Kasumi-1 (cell line): ENCODE measurements at places on chromosomes 2 and 18.
A peak's percentile ranks its signal among the peaks of the same experiment; 100 is the strongest.

GRCh38 chr2:160484859-160485520 is 8.6 kb downstream of the RBMS1 start:
- no peak for DNase-seq

GRCh38 chr2:16978301-16978700 is 312.7 kb upstream of the CYRIA start:
- no peak for DNase-seq

- DNase-seq = no peak
Measured at GRCh38 chr2:124530203-124530602, 505.1 kb downstream of the CNTNAP5 start.

DNA sequence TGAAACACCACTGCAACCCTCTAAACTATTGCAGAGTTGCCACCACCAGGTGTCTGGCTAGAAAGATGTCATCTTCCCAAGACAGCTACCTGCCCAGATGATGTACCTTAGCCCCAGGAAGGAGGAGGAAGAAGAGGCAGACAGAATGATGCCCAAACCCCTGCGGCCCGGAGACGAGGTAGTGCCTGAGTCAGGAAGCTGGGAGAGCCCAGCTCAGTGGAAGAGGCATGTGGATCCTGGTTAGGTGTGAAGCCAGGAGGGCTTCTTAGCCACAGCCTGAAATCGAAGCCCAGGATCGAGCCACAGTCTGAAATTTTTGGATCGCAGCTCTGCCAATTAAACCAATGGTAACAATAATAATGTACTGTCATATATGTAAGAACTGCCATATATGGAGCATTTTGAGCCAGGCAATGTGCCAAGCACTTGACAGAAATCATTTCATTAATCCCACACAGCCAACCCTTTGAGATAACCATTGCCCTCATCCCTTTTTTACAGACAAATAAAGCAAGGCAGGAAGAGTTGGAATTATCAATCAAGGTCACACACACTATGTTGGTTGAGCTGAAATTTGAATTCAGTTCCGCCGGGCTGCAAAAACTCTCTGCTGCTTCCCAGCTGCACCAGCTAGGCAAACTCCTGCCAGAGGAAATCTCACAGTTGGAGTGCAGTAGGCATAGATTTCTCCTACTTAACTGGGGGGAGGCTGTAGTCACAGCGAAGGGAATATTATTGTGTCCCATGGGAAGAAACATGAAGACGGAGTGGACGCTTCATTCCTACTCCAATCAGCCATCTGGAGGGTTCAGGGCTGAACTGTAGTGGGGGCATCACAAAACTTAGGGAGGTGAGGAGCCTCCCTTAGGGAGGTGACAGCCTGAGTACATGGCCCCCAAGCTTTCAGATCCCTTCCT is 19.4 kb upstream of the CYP1B1 start:
- no peak for DNase-seq

DNA sequence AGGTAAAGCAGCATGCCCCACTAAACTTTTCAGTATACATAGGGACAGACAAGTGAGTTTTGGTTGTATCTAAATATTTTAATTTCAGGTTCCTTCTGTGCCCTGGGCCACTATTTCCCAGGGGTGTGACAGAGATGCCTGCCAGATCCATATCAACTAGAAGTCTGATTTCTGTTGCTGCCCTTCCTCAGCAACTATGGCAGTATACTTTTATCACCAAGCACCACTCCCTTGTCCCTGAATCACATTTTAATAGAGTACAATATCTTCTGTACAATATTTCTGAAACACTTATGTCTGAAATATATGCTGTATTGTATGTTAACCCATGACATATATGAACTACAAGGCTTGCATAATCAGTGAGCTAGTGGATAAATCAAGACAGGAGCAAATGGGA is 117.6 kb downstream of the HIBCH start:
- no peak for DNase-seq

- DNase-seq = no peak
Measured at GRCh38 chr2:29787473-29788465, 133.6 kb downstream of the ALK start.

- DNase-seq = no peak
Measured at GRCh38 chr2:138948070-138948539, 167.9 kb upstream of the NXPH2 start.

GRCh38 chr18:10923551-10924070 is 225.8 kb downstream of the PIEZO2 start:
- DNase-seq = no peak

DNA sequence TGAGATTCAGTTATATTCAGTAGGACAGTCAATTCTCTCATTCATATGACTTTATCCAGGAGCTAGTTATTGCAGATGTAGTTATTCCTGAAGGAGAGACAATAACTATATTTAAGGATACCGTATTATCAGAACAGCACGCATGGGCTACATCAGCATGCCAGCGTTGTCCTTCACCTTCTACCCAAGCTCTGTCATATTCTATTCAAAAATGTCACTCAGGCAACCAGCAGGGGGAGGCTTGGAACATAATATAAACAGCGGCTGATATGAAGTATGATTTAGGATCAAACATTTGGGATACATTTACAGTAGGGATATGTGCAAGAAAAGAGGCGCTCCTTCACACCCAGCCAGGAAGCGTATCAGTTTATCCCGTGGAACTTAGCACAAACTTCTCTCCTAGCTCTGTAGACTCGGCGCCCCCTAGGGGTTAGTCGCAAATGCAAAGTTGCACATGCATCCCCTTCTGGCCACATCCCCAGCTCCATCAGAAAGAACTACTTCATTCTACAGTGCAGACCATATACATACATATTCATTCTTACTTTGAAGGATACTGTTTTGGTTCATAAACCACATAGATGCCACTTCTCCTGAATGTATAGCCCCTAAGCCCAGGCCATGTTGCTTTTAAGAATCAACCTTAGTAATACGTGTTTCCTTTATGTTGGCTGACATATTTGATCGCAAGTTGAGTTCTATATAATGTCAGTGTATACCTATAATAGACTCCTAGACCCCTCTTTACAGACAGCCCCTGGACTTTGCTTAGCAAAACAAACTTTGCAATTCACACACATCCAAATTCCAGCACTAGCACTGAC is 759.4 kb downstream of the ADCYAP1 start:
- peak; percentile 83 for DNase-seq

DNA sequence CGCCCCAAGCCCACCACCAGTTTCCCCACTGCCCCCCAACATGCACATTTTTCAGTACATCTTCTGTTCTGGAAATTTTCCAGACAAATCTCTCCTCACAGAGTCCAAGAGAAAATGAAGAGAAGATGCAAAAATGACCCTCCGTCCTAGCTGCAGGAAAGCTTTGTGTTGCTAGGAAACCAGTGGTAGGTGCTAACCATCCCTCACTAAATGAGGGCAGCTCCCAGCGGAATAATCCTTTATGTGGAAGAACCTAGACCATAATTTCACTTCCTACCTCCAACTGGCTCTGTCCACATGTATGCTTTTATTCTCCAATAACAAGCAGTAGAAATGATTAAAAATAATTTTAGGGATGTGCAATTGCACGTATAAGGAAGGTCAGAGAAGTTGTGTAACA is 311.9 kb upstream of the EPHA4 start:
- no peak for DNase-seq

GRCh38 chr2:13066676-13067075 is 349.9 kb downstream of the TRIB2 start:
- DNase-seq = no peak

- no peak for DNase-seq
Measured at GRCh38 chr2:22904126-22904684, 480.8 kb upstream of the KLHL29 start.

DNA sequence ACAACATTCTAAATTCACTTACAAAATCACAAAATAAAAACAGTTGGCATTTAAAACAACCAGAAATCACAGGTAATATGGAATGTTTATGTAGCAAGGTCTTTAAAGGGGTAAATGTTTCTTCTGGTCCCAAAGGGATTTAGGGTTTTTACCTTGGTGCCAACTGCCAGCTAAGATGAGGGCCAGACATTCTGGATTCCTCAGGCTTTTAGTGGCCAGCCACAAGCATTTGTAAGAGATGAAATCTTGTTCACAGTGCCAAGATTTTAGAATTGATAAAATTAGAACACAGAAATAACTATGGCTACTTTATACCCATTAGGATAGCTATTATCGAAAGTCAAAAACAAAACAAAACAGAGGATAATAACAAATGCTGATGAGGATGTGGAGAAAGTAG is 60.4 kb upstream of the CDKL4 start:
- DNase-seq = no peak

GRCh38 chr2:239118675-239119211 is 270.9 kb downstream of the TWIST2 start:
- DNase-seq = no peak

- peak; percentile 16 for DNase-seq
Measured at GRCh38 chr2:238240757-238241711, 1.2 kb upstream of the HES6 start.

GRCh38 chr2:186130748-186131641 is 355.1 kb upstream of the ZC3H15 start:
- DNase-seq = no peak

GRCh38 chr2:68714866-68715265 is 19.7 kb upstream of the ARHGAP25 start:
- peak; percentile 98 for DNase-seq

GRCh38 chr2:119983108-119983507 is 29.8 kb upstream of the EPB41L5 start:
- no peak for DNase-seq

DNA sequence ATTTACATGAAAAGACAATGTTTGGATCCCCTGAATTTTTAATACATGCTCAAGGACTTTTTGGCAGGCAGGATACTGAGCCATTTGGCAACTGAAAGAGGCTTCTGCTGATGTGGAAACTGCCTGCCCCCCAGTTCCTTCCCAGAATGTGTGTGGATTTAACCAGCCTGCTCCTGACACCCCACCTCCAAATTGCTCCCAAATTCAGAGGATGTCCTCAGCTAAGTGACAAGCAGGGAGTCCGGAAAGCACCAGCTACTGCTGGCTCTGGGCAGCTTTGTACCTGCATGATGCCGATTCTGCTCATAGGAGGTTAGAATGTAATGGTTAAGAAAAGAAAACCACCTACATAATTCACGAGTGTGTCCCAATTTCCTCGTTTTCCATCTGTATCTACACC is 197.5 kb downstream of the CDH20 start:
- DNase-seq = no peak

DNA sequence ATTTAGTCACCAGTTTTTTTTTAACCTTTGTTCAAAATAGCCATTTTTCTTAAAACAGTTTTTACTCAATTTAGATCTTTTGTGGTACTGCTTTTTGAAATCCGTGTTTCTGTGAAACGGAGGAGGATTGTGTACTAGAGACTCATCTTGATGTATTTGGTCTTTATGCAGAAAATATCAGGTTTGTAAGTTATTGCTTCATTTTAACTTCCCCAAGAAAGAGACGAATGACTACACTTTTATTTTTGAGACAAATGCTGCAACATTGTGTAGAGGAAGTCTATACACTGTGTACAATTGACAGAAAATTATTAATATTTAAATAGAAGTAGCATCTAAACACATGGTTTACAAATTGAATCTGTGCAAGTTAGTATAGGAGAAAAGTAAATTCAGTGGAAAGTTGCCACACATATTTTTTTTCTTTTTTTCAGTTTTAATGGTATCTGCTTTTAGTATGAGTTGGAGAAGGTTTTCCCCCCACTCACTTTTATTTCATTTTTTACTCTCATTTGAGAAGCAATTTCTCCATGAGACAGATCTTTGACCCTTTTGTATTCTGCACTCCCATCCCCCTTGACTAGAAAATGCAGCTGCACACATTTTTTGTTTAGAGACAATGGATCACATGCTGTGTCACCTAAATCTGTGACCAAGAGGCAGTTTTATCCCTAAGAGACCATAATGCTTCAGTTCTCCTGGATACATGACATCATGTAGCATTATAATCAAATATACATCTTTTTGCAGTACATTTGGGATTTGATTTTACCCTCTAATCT is 200.8 kb upstream of the STON1 start:
- DNase-seq = no peak

DNA sequence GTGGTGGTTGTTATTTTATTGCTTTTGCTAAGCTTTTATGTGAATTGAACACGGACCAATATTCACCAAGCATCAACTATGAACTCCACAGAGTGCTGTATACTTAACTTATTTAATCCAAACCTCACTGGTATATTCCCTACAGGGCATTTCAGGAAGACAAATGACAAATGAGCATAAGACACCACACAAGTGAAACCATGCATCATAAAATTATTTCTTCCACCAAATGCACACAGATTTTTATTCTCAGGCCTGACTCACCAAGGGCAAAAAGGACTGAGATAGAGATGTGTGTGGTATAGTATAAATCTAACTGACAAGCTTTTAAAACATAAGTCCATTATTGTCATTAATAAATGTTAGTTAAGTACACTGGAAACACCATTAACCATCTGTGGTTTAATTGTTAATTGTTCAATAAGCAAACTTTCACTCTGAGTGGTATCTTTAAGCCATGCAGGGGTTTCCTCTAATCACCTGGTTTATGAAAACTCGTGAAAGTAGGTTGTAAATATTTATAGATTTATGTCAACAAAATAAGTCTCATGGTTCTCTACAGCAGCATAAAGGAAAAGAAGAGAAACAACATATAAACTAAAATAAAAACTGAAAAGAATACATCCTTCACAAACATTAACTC is 77.6 kb upstream of the CRIM1 start:
- DNase-seq = no peak

- DNase-seq = no peak
Measured at GRCh38 chr2:33603416-33603815, 4.3 kb upstream of the FAM98A start.

DNA sequence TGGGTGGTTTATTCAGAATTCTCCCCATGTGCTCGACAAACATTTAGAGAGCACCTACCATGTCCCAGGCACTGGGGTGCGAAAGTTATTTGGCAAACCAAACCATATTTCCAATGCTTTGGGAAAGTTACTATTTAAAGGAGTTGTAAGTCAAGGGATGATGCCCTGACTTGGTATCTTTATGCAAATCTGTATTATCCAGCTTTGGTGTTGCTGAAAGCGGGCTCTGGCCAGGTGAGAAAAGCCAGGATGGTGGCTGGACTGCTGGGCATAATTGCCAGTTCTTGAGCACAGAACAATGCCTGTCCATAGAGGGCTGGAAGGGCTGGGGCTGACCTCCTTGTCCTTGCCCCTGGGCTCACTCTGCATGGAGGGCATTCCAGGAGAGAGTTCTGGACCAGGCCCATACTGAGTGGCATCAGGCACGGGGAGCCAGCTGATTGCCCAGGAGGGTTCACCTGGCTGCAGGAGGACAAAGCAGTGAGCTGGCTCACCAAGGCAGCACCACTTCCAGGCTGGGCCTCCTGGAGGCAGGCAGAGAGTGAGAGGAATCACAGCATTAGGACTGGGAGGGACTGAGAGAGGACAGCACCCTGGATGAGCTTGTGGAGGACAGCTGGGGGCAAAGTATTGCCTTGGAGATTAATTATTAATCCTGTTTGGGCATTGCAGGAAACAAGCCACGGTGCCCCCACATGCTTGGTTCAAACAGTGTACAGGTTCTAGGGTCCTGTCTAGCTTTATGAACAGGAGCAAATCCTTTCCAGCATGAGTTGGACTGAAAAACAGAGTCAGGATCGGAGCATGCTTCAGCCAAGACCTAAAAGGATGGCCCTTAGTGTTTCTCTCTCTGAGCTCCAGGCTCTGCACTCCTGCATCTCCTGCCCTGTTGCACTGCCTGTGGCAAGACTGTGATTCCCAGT is 7.1 kb downstream of the KHK start:
- no peak for DNase-seq

GRCh38 chr2:20094142-20094755 is 42.8 kb upstream of the LAPTM4A start:
- DNase-seq = no peak
